Dorsolateral prefrontal cortex (tissue), 122 donors: ENCODE measurements at places on chromosomes 2 and 18. TPM values are rescaled to one million over a fixed set of nuclear protein-coding genes. Genes with fewer than 3 reads are reported as not detected.

- no peak for DNase-seq
Observed at GRCh38 chr2:1653956-1654695, 90.2 kb downstream of the PXDN start.

DNA sequence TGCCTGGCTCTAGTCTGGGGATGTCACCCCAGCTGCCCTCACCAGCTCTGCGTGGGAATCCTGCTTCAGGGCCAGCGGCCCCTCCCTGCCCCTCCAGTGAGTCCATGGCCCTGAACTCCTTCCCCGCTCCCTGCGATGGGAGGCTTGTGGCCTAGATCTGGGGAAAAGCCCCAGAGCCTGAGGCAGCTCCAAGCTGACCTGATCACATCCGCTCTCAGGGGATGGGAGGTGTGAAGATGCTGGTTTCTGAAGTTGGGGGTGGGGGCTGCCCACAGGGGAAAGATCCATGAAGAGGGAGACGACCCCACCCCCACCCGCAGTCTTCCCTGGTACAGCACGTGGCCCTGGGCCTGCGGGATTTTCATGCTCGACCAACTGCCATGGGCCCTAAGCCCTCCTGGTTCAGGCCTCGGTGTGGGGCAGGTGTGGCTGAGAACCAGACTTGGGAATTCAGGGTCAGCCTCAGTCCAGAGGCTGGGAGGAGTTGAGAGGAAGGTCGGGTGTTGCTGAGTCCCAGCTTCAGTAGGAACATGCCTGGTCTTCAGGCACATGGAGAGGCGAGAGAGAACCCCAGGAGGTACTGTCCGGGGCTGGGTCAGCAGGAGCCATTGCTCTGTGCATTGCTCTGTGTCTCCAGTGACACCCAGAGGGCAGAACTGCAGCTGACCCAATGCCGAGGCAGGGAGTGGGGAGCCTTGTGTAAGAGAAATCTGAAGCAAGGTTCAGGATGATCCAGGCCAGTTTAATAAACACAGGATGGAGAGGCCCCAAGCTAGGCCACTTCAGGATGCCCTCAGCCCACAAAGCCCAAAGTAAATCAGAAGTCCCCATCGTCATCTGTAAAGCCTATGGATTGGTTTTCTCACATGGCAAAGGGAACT, 115.1 kb downstream of the CAPN13 start:
- DNase-seq, result no peak

- no peak for DNase-seq
Observed at GRCh38 chr2:237996021-237996593, 29.3 kb downstream of the UBE2F start.

DNA sequence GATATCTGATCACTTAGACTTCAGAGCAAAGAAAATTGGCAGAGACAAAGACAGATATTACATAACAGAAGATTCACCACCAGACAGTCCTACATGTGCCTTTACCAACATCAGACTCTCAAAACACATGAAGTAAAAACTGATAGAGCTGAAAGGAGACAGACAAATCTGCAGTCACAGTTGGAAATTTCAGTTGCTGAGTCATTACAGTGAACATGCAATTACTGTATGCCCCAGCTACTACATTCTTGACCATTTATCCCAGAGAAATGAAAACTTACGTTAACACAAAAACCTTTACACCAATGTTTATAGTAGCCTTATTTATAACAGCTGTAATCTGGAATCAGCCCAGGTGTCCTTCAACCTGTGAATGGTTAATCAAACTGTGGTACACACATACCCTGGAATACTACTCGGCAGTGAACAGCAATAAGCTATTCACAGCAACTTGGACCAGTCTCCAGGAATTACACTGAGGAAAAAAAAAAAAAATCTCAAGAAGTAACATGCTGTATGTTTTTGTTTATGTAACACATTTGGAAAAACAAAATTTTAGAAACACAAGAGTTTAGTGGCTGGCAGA, 7.5 kb upstream of the SCLY start:
- DNase-seq, result no peak

GRCh38 chr2:173580956-173581355, 226.3 kb downstream of the CDCA7 start:
- no peak for DNase-seq

DNA sequence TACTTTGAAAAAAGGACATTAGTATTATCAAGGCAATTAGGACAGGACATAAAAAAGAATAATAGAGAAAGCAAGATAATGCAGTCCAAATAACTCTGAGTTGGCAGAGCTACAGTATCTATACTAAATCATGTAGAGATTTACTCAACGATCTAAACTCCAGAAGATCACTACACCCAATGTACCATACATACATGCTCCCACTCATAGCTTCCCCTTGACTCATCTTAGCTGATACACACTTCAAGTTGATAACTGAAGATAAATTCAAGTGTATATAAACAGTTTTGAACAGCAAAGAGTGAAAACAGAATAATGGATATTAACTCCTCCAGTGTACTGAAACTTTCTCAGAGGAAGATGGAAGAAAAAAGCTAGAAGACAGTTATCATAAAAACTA, 78.5 kb downstream of the SESTD1 start:
- DNase-seq, result no peak

GRCh38 chr2:119463990-119464389, 32.3 kb downstream of the TMEM37 start:
- no peak for DNase-seq

DNA sequence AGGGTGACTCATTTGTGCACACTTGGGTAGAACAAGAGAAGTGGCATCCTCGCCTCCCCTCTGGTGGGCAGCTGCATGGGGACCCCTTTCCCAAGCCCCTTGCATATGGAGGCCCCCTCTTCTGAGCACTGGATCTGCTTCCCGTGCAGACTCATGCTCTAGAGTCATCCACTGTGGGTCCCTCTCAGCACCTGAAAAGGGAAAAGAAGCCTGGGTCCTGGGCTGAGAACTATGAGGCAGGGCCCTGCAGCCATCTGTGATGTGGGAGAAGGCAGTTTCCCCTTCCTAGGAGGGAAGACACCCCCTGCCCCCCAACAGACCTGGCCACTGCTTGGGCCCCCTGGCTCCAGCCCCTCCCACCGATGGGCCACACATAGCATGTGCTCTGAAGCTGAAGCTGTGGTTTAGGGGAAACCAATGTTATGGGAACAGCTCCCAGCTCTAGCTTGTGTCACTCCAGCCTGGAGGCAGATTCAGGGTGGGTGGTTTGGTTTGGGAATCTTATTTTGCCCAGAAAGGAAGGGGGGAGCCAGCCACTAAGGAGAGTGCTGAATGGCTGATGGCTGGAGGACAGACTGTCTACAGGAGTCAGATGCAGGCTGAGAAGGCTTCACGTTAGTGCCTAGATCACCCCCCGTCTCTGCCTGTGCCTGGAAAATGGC, 172.8 kb downstream of the GLI2 start:
- no peak for DNase-seq

DNA sequence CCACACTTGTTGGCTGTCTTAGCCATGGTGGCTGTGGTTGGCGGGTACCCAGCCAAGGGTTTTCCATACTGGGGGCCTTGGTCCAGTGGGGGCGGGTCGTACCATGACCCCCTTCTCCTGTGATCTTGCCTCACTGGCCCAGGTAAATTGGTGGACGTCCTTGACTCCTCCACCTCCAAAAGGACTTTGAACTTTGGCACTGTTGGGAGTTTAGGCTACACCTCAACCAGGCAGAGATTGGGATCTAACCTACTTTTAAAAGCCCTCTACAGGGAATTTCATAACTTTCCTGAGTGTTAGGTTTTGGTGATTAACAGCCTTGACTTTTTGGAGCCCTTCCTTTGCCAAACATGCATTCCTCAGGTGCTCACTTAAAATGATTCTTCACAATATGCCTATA, 106.7 kb downstream of the NEDD4L start:
- DNase-seq, result no peak

- DNase-seq, result no peak
Observed at GRCh38 chr2:25308599-25308998, 33.1 kb downstream of the DNMT3A start.

DNA sequence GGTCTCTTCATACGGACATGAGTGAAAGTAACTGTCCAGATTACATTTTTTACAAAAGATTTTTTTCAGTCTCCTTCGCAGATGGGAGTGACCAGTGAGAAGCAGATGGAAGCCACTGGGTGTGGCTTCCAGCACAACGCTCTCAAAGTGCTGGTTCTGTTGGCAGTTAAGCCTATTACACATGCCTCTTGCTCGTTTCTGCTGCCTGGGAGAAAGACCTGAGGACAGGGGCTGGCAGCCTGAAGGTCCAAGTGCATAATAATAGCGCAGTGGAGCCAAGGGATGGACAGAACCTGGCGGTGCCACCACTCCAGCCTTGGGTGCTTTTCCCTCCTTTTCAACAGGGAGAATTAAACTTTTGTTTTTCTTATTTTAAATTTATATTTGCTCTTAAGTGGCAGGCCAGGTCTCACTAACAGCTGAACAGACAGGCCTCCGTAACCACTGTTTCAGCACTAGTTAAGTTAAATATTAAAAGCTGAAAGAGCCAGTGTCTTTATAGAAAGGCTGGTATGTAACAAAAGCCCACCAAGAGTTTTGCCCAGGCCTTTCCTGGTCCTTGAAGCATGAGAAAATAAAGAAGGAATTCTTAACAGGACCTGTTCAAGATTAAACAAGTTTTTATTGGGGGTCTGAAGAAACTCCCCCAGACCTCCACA, 1.2 kb upstream of the SKA1 start:
- no peak for DNase-seq

- no peak for DNase-seq
Observed at GRCh38 chr2:238591732-238592131, 165.0 kb downstream of the ASB1 start.

DNA sequence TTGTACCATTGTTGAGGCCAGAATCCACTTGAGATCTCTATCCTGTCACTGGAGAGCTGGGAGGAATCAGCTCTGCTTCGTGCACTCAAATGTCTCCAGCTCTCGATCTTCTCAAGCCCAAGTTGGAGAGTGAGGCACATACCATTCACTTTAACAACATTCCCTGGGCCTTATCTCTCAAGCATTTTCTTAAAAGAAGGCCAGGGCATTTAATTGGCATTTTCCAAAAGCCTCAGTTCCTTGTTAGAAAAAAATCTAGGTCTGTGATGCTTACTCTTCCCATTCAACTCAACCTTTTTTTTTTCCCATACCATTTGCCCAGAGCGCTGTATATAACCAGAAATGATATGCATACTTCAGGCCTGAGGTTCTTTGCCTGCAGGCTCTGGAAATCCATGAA, 10.1 kb downstream of the QPCT start:
- no peak for DNase-seq

DNA sequence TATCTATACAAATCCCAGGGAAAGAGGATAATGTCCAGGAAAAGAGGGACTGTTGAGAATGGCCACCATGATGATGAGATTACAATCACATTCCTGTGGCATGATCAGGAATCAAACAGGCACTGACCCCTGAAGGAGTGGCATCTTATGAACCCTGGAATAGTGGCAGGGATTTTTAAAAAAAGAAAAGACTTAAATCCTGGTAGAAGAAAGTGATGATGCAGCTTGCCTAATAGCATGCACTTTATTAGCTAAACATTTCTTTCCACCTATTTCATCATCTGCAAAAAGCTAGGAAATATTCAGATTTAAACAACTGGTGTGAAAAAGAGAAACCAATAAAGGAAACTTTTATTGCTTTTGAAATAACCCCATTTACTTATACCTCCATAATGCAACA, 87.2 kb upstream of the FSHR start:
- DNase-seq, result no peak

DNA sequence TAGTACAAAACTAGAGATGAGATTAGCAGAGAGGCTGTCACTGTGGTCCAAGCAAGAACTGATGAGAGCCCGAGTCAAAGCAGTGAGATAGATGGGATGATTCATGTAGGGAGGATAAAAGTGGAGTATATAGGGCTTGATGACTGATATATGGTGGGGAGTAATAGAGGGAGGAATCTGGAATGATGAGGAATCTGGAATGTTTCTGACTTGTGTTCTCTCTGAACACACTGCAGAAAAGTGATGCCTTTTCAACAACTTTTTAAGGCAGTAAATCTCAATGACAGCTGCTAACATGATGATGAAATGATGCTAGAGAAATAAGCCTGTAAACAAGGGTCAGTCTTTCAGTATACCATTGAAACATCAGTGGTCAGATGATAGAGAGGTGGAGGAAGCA, 143.5 kb upstream of the SP5 start:
- no peak for DNase-seq

GRCh38 chr18:10416065-10416464, 38.4 kb upstream of the APCDD1 start:
- DNase-seq, result no peak

- no peak for DNase-seq
Observed at GRCh38 chr2:157324331-157324843, 1.2 kb downstream of the ERMN start.

DNA sequence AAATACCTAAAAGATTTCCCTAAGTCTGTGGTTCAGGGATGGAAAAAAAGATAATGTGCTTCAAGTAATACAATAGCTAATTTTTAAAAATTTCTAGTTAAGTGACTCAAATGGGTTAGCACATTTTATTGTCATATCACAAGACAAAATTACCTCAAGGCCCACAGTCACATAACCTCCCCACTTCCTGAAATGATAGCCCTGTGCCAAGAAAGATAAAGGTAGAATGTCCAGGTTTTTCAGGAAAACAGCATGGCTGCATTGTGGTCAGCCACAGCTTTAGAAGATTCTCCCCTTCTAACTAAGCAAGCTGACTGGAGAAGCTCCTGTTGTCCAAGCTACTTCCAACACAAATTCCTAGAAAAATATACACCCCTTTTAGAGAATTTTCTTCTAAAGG, 127.1 kb upstream of the SLC35G4 start:
- no peak for DNase-seq

DNA sequence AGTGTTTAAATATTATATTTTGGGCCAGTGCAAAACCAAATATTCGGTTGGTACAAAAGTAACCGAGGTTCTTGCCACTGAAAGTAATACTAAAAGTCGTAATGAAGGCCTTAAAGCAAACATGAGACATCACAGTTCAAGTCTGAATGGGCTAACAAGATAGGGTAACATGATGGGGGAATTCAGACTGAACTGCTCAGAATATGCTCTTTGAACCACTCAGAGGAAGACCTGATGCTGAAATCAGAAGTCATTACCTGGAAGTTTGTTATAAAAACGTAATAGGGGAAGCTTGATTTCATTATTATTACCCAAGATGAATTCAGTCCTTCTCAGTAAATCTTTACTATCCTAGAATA, 26.6 kb downstream of the CDKL4 start:
- no peak for DNase-seq

DNA sequence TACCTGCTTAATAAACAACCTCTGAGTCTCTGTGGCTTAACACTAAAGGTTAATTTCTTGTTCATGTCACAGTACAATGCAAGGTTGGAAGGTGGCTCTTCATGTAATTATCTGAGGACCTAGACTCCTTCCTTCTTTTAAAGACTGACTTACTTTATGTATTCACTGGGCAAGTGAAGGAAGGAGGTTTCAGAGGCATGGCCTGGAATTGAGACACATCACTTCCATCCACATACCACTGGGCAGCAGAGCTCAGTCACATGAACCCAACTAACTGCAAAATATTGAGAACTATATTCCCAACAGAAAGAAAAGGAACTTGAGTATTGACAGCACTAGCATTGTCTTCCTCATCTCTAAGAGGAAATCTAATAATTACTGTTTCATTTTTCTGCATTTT, 57.5 kb upstream of the FN1 start:
- no peak for DNase-seq

- no peak for DNase-seq
Observed at GRCh38 chr18:45978084-45978483, 11.0 kb upstream of the EPG5 start.

- DNase-seq, result no peak
Observed at GRCh38 chr2:244547-244946, 19.3 kb downstream of the SH3YL1 start.

The LRRFIP1 gene
- total RNA-seq, result 57.8 TPM

The CYP1B1 gene
- total RNA-seq, result 8.6 TPM

The ADD2 gene
- total RNA-seq, result 159 TPM

The PUM2 gene
- 125 TPM for total RNA-seq
